GM13977 (cell line): ENCODE measurements at places on chromosomes 16 and 17.

DNA sequence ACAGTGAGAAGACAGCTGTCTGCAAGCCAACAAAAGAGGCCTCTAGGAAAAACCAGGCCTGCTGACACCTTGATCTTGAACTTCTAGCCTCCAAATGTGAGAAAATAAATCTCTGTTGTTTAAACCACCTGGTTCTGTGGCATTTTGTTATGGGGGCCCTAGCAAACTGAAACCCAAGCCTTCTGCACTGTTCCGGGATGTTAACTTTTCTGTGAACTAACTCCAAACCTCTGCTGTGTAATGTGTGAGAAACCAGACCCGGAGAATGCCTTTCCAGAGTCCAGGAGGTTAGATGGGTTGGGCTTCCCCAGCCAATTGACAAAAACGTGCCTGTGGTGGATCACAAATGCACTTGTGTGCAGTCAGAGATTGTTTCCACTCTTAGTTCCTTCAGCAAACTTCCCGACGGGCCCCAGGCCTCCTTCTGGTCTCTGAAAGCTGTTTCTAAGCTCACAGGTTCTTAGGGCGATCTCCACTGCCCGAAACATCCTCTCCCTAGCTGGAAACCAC, 13.6 kb upstream of the GGA2 start:
- no peak for DNase-seq

DNA sequence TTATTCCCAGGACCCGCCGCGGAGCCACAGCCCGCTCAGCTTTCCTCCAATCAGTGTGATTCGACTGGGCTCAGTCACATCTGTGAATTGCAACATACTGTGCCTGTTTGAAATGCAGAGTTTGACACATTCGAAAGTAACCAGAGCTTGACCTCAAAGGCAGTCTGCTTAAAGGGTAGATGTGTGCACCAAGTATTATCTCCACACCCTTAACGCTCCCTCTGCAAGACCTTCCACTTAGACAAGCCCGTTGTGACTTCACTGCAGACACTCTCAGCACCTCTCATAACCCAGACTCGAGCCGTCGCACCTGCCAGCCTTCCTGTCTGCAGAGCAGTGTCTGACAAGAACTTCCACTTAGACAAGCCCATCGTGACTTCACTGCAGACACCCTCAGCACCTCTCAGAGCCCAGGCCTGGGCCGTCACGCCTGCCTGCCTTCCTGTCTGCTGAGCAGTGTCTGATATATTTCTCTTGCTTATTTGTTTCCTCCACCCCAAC, 3.7 kb downstream of the KLHDC4 start:
- no peak for DNase-seq

DNA sequence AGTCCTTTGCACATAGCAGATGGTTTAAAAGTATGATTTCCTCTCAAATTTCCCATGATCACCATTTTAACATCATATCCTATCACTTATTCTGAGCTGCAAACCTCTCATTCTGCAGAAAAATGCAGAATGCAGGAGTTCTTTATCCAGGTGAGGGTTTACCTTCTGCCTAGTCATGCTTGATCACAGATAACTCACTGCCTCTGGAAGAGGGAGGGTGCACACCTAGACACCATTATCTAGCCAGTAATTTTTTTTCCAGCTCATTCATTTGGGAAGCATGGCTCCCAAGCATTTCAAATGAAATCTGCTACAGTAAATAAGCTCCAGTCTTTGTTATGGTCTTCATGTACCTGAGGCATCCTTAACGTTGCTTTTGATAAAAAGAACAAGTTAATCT, 38.0 kb downstream of the RFFL start:
- DNase-seq = no peak

GRCh38 chr17:28405632-28406472, at the start of gene SLC46A1:
Gene SLC46A1 (minus strand): TSS chr17:28406212. CDS start chr17:28406114, 98 bp downstream.
- peak; percentile 90 for DNase-seq

GRCh38 chr16:11475896-11476630, 110.7 kb downstream of the LITAF start:
- no peak for DNase-seq

- DNase-seq = no peak
These were observed 13.3 kb upstream of the SDK2 start for GRCh38 chr17:73657473-73658116.

DNA sequence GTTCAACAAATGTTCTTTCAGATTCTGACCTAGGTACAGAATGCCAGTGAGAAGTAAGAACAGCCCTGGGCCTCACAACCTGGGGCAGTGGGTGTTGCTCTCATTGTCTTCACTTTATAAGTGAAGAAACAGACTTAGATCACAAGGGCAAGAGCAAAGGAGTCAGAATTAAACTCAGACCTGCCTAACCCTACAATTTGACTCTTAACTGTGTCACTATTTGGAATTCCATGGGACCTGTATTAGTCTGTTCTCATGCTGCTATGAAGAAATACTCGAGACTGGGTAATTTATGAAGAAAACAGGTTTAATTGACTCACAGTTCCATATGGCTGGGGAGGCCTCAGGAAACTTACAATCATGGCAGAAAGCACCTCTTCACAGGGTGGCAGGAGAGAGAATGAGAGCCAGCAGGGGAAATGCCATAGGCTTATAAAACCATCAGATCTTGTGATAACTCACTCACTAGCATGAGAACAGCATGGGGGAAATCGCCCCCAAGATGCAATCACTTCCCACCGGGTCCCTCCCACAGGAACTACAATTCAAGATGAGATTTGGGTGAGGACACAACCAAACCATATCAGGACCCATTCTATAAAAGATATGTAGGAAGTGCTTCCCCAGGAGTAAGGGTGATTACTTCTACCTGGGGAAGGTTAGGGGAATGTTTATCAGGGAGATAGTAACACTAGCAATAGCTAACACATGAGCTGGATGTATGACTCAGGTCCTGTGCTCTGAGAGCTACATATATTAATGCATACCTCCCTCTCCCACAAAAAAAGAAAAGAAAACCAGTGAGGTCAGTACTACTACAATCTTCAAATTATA, 270.1 kb downstream of the SOX9 start:
- no peak for DNase-seq

DNA sequence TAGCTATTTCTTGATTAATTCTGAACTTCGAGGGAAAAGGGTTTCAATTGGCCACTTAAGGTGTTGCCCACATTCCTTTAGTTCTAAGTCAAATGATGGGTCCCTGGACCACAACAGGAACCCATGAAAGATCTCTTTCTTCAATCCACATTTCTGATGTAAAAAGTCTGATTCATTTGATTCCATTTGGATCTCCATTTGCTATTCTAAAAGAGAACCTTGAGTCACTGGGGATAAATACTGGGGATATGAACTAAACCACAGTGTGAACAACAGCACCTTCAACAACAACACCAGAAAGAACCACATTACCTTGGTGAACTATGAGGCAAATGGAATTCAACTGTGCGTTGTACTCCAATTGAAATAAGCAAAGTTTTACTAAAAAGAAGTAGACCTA, 108.9 kb upstream of the IRX5 start:
- DNase-seq = no peak

GRCh38 chr16:29992344-29992967, 3.0 kb downstream of the HIRIP3 start:
- DNase-seq = no peak

DNA sequence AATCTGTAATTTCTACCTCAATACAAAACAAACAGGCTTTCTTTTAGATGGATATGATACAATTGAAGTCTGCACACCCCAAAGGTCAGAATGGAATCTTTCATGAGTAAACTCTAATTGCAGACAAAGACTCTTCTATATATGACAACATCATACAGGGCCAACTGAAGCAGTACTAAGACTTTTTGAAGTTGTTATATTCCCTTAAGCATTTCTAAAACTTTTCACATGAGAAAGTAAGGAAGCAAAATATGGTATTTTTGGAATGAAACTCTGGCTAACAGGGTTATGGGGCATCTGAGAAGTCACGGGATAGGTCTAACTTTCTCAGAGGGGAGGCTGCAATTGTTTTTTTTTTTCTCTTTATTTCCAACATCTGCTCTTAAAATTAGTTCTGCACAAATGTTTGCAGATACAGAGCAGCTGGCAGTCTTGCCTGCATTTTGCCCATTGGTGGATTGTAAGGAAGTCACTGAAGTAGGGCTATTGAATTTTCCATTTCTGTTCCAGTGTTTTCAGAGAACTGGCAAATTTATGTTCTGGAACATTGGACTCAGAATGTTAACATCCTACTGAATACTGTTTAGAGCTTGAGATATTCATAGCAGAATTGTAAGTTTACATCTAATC, 59.1 kb downstream of the SSH2 start:
- DNase-seq = no peak

DNA sequence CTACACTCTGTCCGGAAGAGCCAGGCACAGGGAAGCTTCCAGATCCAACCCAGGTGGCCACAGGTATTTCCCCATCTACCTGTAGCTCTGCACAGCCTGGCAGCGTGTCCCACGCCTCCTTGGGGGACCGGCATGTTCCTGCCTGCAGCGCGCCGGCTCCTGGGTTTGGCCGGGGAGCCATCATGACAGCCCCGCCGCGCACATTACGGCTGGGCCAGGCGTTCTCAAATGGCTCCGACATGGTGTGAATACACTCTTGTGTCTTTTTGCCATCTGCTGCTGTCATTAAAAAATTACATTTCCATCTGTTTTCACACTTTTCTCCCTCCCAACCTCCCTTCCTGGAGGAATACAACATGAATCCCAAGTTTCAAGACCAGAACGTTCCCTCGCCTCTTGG, 8.0 kb upstream of the GINS2 start:
- DNase-seq = no peak

- DNase-seq = no peak
These were observed 3.5 kb upstream of the ARMC5 start for GRCh38 chr16:31455601-31456314.

DNA sequence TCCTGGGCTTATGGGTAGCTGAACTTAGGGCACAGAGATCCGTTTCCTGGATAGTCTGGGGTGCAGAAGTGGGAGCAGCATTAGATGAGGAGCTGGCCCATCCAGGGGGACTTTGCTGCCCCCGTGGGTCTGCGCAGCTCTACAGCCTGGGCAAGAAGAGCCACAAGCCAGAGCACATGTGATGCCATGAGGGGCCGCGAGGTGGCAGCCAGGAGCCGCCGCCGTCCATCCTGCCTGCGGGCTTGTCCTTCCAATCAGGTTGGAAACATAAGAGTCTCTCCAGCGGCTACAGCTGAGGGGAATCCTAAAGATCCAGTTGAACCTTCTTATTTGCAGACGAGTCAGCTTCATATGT, 21.9 kb downstream of the C1QTNF1 start:
- DNase-seq = peak; percentile 89

GRCh38 chr16:47979164-47979520, 176.7 kb downstream of the ABCC12 start:
- no peak for DNase-seq

DNA sequence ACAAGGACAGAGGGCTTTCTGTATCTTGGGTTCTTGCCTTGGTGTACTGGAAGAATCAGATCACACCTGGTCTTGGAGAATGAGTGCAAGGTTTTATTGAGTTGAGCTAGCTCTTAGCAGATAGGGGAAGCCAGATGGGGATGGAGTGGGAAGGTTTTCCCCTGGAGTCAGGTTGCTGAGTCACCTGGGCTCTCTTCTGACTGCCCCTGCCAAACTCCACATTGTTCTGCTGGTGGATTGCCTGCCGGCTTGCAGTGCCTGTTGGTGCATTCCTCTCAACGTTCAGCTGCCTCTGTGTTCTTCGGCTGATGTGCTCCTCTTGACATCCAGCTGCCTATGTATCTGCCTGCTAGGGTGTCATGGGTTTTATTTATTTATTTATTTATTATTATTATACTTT, 1431.1 kb downstream of the CDH8 start:
- no peak for DNase-seq

- DNase-seq = no peak
These were observed 37.3 kb downstream of the MMP15 start for GRCh38 chr16:58062821-58063220.

- DNase-seq = no peak
These were observed 478.6 kb downstream of the SLC39A11 start for GRCh38 chr17:72613806-72614292.

DNA sequence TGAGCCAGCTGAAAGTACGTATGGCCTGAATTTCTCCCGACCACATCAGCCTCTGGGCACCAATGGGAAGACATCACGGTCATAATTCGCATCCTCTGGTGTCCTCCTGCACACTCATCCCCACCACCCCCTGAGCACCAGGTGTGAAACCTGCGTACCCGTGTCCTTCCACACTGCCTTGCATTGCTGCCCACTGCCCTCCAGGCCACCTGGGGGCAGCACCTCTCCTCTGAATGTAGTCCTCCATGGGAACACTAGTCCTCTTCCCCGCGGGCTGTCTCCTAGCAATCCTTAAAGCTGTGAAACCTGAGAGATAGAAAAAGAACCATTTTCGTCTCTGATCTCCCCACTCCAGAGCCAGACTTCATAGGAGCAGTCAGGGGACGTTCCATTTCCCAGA, 125.5 kb downstream of the ZNF18 start:
- DNase-seq = no peak

- peak; percentile 95 for DNase-seq
These were observed 3.3 kb upstream of the HOXB8 start for GRCh38 chr17:48618256-48618896.

DNA sequence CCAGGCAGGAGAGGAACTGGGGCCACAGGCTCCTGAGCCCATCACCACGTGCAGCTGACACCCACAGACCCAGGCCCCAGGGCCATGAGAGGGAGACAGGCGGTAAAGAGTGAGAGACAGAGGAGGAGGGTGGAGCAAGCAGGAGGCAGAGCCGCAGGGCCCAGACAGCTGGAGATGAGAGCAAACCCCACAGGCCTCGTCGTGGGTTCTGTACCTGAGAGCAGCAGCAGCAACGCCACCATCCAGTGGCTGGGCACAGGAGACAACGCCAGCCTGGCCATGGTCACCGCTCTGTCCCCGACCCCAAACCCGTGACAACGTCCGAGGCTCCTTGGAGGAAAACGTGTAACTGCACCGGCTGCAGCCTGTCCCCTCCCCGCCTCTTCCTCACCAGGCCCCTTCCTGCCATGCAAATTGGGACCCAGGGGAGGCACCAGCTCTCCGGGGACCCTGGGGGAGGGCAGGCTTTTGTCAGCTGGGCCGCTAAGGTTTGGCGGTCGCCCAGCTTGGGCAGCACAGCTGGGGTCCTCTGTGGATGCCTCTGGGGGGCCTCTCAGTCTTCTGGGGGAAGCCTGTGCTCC, at the start of gene CD79B:
CD79B (minus strand) TSS at position 351 of the 581 bp plus-strand sequence; CDS start at position 281, 70 bp downstream.
- DNase-seq = peak; percentile 89

DNA sequence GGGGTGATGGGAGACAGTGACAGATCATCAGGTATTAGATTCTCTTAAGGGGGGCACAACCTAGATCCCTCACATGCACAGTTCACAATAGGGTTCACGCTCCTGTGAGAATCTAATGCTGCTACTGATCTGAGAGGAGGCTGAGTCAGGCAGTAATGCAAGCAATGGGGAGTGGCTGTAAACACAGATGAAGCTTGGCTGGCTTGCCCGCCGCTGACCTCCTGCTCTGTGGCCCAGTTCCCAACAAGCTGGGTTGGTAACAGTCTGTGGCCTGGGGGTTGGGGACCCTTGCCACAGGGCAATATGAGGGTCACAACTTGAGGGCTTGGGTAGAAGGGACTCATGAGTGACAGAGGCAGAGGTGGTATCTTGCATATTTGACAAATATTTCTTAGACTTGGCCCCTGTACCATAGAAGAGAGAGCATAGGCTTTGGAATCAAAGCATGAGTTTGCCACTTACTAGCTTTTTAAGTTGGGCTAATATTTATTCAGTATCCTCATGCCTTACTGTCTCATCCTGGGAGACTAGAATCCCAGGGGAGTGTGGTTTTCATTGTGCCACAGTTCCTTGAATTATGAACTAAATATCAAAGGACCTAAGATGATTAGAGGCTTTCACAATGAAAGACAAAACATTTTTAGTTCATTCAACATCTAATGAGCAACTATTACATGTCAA, 133.4 kb downstream of the SPACA3 start:
- DNase-seq = no peak

GRCh38 chr16:1548233-1548632, 14.8 kb downstream of the TMEM204 start:
- DNase-seq = no peak
